Retina (tissue), 1 donor: ENCODE measurements at places on chromosomes 16 and 17.
A peak's percentile ranks its signal among the peaks of the same experiment; 100 is the strongest.

- no peak for DNase-seq
Measured at GRCh38 chr16:56370875-56371659, 54.3 kb downstream of the AMFR start.

GRCh38 chr16:3074860-3075522 is 9.6 kb downstream of the IL32 start:
- DNase-seq: no peak

GRCh38 chr16:635573-636205 is 416 bp downstream of the METTL26 start:
- DNase-seq: no peak

GRCh38 chr16:4839942-4840341 is 7.1 kb downstream of the GLYR1 start:
- DNase-seq: no peak

GRCh38 chr16:57612494-57612893 is 15.9 kb upstream of the ADGRG1 start:
- no peak for DNase-seq

DNA sequence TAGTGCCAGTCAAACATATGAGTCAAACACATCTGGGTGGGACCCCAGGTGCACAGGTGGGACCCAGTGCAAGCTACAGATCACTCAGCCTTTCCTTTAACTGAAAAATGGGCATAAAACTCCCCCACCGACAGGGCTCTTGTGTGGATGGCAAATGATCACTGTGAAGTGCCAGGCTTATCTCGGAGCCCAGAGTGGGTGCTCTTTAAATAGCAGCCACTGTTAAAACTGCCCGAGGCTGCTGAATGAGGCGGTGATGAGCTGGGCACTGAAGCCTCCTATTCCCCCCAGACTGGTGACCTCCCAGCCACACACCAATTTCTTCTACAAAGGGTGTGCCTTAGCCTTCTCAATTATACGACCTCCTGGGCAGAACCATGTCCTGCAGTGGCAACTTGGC is 433.8 kb downstream of the SLC39A11 start:
- no peak for DNase-seq

- DNase-seq: peak; percentile 27
Measured at GRCh38 chr16:71542377-71542776, 16.2 kb downstream of the CHST4 start.

DNA sequence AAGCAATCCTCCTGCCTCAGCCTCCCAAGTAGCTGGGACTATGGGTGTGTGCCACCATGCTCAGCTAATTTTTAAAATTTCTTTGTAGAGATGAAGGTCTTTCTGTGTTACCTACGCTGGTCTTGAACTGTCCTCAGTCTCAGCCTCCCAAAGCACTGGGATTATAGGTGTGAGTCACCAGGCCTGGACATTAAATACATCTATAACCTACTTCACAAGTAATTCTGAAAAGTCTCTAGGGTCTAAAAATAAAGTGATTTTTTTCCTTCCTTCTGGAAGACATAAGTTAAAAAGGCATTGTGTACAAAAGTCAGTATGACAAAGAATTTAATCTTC is 118.3 kb downstream of the PARN start:
- no peak for DNase-seq
